ENCODE measurements at places on chromosomes 2 and 18.

GRCh38 chr2:188207554-188207953, 84.1 kb upstream of the GULP1 start:
- no peak for DNase-seq

- no peak for DNase-seq
These were observed 35.5 kb upstream of the MAPRE3 start for GRCh38 chr2:26934985-26935384.

GRCh38 chr18:78893281-78894032, 86.2 kb upstream of the SALL3 start:
- DNase-seq: no peak

GRCh38 chr18:77068321-77069312, 64.0 kb downstream of the MBP start:
- DNase-seq: no peak

- DNase-seq: no peak
These were observed 19.0 kb downstream of the HS6ST1 start for GRCh38 chr2:128299628-128300027.

DNA sequence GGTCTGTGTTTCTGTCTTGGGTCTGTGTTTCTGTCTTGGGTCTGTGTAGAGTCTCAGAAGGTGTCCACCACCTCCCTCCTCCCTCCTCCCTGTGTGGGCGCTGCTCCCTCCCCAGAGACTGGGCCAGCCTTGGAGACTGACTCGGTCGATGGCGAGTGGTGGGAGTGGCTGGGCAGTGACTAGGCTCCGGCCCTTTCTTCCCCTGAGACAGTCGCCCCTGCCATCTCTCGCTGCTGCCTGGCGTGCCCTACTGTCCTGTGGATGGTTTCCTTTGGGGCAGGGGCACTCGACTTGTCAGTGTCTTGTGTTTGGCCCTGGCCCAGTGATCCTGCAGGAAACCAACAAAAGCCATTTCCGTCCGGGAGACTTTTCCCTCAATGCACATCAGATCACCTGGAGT, 215.8 kb downstream of the NDUFA10 start:
- DNase-seq: no peak

- DNase-seq: no peak
These were observed 42.5 kb downstream of the COPS8 start for GRCh38 chr2:237128026-237128703.

GRCh38 chr18:24683925-24684324, 223.5 kb downstream of the HRH4 start:
- no peak for DNase-seq

- DNase-seq: no peak
These were observed 27.9 kb downstream of the RRM2 start for GRCh38 chr2:10150436-10150835.

- DNase-seq: no peak
These were observed 76.3 kb downstream of the ANTXR1 start for GRCh38 chr2:69089266-69089665.

DNA sequence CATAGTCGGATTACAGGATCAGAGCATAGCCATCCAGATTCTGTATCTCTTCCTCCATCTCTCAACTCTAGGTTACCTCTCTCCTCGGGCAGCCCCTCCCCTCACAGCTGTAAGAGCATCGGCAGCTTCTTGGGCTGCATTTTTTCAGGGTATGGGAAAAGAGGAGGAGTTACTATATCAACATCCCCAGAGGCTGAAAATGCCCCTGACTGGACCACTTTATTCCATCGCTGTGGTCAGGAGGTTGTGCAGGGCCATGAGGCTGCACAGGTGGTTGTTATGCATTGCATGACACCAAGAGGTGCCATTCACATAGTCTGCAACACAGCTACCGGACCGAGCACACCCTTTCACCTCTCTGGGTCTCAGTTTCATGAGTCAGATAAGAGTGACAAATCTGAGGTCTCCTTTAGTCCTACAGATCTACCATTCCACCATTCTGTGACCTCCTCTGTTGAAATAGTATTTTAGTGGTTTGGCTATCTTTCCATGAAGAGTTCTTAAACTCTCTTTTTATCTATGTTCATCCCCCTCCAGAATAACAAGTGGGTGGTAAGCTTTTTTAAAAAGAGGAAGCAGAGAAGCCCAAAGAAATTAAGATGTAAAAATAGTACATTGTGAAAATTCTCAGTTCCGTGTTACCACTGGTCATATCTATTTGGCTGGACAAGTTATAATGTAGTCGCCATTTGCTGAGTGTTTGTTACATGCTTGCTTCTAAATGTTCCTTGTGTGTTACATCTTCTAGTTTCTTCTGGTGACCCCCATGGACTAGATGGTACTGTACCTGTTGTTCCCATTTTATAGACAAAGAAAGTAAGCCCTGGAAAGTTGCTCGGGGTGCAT, 56.6 kb upstream of the SLC1A4 start:
- DNase-seq: no peak

GRCh38 chr2:197216361-197216979, 94.1 kb downstream of the ANKRD44 start:
- DNase-seq: no peak

DNA sequence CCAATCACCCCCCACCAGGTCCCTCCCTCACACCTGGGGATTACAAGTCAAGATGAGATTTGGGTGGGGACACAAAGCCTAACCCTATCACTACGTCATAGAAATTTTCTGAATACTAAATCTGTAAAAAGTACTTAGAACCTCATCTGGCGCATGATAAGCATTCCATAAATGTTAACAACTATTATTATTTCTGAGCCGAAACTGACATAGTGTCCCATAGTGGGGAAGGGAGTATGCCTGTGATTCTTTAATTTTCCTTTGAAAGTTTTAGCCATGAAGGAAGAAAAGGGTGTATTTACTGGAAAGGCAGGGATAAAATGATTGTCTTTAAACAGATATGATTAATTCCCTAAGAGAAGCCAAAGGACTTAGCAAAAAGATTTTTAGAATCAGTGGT, 71.4 kb downstream of the FHOD3 start:
- DNase-seq: no peak

DNA sequence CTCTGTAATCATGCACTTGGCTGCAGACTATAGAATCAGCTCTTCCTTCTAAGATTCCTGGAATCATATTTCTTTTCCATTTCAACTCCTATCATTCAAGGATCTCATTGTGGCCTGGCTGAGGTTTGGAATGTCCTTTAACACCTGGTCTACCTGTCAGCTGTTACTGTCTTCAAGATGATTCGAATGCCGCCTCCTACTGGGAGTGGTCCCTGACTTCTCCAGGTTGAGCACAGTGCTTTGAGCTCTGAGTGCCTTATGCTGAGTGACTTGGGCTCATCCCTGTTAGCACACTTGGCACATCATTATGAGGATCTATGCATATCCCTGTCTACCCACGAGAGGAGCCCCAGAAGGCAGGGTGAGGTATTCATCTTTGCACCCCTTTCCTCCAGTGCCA, 87.6 kb downstream of the MARCHF4 start:
- no peak for DNase-seq

GRCh38 chr2:224885836-224886547, 156.3 kb downstream of the DOCK10 start:
- no peak for DNase-seq

DNA sequence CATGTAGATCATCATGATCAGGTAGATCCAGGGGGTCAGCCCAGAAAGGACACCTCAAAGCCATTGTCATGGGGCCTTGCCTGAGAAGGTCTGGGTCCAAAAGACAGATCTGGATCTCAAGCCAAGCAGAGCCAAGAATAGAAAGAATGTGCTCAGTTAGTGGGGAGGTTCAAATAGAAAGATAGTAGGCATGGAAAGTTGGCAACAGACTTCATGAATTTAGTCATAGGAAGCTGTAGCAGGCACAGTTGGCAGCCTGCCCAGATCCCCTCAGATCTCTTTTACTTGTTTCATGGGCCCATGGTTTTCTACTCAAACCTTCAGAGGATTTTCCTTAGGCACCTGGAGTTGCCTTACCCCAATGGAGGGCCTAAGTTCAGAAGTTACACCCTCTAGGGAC, 767.0 kb downstream of the SLC4A3 start:
- DNase-seq: no peak

DNA sequence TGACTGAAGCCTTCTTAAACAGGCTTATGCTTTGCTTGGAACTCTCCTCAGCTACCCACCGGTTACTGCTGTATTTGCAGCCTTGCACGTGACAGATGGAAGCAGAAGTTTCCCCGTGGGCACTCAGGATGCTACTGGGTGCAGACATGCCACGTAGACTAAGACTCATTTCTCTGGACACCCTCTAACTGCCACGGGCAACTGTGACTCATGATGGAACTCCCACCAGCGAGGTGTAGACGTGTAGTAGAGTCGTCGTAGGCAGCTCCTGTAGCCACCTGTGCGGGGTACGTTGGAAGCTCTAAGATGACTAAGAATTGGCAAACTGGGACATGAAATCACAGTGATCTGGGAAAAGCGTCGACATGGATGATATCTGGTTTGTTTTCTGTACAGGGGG, 27.5 kb downstream of the TSHZ1 start:
- DNase-seq: no peak

DNA sequence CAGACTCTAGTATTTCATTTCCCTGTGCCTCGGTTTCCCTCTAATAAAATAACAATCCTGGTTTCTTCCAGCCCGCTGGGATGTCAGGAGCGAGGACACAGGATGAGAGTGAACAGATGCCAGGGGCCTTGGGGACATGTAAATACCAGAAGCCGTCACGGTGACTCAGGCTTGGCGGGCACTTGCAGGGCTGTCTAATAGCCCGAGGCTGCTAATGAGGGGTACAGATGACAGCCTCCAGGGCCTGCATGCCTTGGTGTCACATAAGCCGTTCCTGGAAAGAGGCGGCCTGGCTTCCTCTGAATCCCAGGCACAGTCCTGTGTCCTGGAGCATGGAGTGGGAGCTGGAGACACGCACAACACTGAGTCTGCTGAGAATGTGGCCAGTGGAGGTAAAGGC, 28.2 kb downstream of the HS1BP3 start:
- DNase-seq: no peak

DNA sequence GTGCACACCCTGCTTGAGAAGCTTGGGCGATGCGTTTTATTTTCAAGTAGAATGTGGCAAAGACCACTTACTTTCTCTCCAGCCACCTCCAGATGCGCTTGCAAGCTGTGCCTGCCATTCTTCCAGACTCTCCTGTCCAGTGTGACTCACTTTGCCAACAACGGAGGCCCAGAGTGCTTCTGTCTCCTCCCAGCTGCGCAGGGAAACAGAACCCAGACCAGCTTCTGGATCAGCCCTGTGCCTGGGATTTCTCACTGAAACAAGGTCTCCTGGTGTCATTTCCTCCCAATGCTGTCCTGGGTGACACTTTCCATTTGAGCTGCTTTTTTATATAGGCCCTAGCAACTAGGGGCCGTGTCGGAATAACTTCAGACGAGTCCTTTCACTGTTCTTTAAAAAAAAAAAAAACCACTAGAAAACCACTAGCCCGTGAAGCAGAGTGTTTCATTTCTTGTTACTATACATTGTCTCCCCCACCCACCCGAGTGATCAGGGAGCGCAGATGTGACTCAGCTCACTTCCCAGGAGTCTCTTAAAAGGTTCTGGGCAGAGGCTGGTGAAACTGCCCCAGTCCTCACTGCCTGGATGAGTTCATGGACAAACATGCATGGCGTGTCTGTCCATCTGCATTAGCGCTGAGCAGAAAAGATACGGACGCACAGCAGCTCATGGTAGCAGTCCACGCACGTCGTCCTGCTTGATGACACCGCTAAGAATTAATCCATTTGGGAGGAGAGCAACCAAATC, 25.3 kb upstream of the RPL31 start:
- no peak for DNase-seq

DNA sequence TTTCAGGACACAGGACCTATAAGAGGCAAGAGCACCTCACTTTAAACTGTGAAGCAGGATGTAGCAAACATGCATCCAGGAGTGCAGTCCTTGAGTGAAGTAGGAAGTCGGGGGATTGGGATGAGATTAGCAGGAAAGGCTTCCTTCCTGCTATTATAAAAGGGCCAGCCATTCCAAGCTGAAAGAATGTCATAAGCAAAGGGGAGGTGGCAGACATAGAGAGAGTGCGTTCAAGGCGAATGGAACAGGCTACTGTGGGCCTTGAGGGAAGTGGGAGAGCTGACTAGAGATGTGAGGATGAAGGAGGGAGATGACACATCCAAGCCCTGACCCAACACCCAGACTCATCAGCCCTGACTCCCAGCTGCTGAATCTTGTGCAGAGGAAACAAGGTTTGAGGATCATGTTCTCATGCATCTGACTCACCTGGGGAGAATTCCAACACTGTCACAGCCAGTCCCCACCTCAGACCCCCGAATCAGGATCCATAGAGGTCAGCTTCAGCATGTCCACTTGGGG, 63.9 kb downstream of the GYPC start:
- DNase-seq: no peak

DNA sequence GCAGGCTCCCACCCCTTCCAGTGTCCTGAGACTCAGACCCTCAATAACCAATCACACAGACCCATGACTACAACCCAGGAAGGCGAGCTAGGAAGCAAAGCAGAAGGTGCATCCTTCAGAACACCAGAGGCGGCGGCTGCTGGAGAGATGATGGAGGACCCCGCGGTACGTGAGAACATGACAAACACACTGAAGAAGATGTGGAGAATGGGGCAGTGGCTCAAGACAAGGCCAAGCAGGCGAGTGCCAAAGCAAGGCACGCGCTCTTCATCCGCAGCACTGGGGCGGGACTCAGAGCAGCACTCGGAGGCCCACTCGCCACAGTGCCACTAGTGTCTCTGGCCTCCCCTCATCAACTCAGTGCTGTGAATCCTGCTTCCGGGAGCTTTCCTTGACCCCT, 13.7 kb downstream of the ERFE start:
- DNase-seq: no peak

DNA sequence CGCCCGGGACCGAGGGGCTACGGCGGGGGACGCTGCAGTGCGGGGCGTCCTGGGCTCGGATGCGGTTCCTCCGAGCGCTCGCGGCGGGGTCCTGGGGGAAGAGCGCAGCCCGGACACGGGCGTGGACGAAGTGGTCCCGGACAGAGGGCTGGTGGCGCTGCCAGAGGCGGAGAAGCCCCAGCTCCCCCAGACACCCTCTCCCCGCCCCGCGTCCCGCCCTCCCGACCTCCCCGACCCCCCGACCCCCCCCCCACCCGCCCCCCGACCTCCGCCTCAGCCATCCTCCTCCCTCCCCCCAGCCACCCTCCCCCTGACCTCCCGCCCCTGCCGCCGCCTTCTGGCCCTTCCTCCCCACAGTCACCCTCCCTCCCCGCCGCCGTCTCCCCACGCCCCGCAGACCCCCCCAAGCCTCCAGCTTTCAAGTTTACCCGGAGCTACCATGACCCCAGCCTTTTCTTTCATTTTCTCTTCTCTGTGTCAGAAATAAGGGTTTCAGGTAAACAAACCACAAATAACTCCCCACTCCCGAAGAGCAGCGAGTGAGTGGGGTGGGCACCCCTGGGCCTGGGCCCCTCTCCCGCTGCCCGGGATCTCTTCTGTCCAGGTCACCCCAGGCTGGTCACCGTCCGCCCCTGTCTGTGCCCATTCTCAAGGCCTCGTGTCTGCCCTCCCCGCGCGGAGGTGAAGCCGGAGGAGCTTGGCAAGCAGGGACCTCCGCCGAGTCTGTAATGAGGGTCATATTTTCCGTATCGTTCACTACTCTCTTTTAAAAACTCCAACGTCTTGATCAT, 5.1 kb downstream of the NFATC1 start:
- no peak for DNase-seq

DNA sequence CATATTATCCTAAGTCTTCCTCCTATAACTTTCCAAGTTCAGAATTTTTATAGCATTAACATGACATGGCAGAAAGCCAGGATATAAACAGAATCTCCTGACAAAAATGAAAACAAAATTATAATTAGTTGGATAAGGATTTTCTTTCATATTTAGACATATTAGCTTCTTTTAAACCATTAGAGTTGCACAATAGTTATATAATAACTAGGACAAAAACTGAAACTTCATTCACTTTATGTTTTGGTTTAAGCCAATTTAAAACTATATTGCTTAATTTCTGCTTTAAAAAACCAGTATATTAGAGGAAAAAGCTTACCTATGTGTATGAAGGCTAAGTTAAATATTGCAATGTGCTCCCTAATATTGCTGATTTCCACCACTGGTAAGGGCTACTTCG, 254.8 kb downstream of the GPD2 start:
- no peak for DNase-seq

Measured in stimulated activated CD8-positive, alpha-beta memory T cell treated with anti-CD3 and anti-CD28 coated beads, Interleukin-2, amount 100 ng/mL, for 1 hour (primary cell).